ENCODE measurements at places on chromosomes 5 and 9. TPM values are rescaled to one million over a fixed set of nuclear protein-coding genes. Genes with fewer than 3 reads are reported as not detected.
A peak's percentile ranks its signal among the peaks of the same experiment; 100 is the strongest.

DNA sequence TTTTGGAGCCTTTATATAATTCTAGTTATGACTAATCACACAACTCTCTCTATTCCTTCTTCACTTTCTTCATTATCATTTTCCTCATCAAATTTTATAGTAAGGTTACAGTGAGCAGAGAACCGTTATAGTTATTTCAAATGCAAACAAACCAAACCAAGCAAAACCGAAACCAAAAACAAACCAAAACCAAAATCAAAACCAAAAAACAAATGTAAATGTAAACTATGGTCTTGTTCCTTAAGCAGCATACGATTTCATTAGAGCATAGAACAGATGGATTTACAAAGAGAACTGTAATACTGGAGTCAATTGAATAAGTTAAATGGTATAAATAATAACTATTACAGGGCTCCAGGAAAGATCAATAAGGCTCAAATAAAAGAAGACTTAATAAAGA lies 447.1 kb downstream of the LRRC70 start:
- H3K4me1 ChIP-seq, result no peaks in the 10 kb centered on the region
- no peak overlapping the region for H3K27ac ChIP-seq
- no peaks in the 10 kb centered on the region for H3K36me3 ChIP-seq
- DNase-seq, result no peak
- no peaks in the 10 kb centered on the region for H3K27me3 ChIP-seq
- no peak overlapping the region for H3K4me3 ChIP-seq

DNA sequence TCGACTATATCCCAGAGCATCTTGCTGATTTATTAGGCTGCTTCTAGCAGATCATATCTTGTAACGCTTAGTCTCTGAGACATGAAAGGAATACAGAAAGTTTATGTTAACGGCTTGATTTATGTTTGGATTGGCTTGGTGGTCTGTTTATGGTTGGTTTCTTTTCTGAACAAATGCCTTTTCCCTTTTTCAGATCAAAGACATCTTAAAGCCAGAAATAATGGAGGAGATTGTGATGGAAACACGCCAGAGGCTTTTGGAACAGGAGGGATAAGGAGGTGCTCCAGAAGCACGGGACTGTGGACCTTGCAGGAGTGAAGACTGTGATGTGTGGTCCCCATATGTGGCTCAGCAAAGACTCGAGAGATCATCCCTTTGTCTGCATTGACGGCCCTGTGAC lies 9.9 kb downstream of the EXOSC2 start:
- H3K4me3 ChIP-seq, result no peak overlapping the region
- peaks cover 16% of the 10 kb centered on the region for H3K4me1 ChIP-seq
- H3K27me3 ChIP-seq, result no peaks in the 10 kb centered on the region
- DNase-seq, result no peak
- no peak overlapping the region for H3K27ac ChIP-seq
- H3K36me3 ChIP-seq, result peaks cover 44% of the 10 kb centered on the region

DNA sequence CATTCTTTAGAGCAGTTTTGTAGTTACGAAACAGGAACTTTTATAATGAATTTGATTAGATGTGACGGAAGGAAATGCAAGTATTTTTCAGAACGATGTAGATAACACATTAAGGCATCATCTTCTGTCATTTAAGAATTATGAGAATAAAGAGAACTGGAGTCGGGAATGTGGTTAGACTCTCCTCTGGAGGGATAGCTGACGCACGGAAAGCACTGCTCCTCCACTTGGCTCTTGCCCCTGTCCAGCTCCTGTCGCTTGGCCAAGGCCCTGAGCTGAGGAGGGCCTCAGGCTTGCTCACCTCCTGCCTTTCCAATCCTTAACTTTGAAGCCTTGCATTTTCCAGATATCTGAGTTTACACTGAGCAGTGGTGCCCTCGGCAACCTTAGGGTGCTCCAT lies 60.5 kb downstream of the MAP1B start:
- H3K27me3 ChIP-seq, result no peaks in the 10 kb centered on the region
- peaks cover 6% of the 10 kb centered on the region for H3K36me3 ChIP-seq
- peak overlapping the region; percentile 69 for H3K27ac ChIP-seq
- peaks cover 30% of the 10 kb centered on the region for H3K4me1 ChIP-seq
- DNase-seq, result no peak

GRCh38 chr5:156327296-156327695 lies 332 bp downstream of the SGCD start:
- H3K4me3 ChIP-seq, result peak overlapping the region; percentile 77
- H3K27ac ChIP-seq, result peak overlapping the region; percentile 85
- no peaks in the 10 kb centered on the region for H3K27me3 ChIP-seq

DNA sequence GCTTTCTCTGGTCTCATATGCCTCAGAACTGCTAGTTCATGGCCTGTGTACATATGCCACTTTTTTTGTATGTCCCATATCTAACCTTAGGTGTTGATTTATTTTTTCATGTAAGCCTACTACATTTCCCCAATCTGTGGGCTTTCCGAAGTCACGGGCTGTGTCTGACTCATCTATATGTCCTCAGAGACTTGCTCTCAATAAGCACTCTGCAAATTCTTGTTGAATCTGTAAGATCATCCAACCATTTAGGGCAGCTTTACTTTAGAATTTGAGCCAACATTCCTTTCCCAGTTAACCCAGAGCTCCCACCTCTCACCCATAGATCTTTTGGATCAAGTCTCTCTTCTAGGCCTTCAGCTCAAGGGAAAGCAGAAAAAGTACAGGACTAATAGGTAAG lies 263.4 kb downstream of the SEC61B start:
- no peak overlapping the region for H3K4me3 ChIP-seq
- H3K27me3 ChIP-seq, result no peaks in the 10 kb centered on the region
- peaks cover 4% of the 10 kb centered on the region for H3K4me1 ChIP-seq
- no peak overlapping the region for H3K27ac ChIP-seq

- H3K27ac ChIP-seq, result no peak overlapping the region
- no peaks in the 10 kb centered on the region for H3K4me1 ChIP-seq
- no peaks in the 10 kb centered on the region for H3K27me3 ChIP-seq
- no peak for DNase-seq
- no peaks in the 10 kb centered on the region for H3K36me3 ChIP-seq
- no peak overlapping the region for H3K4me3 ChIP-seq
Measured at GRCh38 chr9:105083256-105083655, 155.3 kb upstream of the ABCA1 start.

- H3K36me3 ChIP-seq, result no peaks in the 10 kb centered on the region
- H3K4me1 ChIP-seq, result no peaks in the 10 kb centered on the region
- H3K27ac ChIP-seq, result no peak overlapping the region
- H3K27me3 ChIP-seq, result no peaks in the 10 kb centered on the region
- H3K4me3 ChIP-seq, result no peak overlapping the region
- no peak for DNase-seq
Measured at GRCh38 chr9:74770508-74771261, 117.0 kb downstream of the TRPM6 start.

- H3K4me3 ChIP-seq, result peak overlapping the region; percentile 24
- H3K27me3 ChIP-seq, result no peaks in the 10 kb centered on the region
- no peaks in the 10 kb centered on the region for H3K36me3 ChIP-seq
- H3K27ac ChIP-seq, result no peak overlapping the region
- peaks cover 12% of the 10 kb centered on the region for H3K4me1 ChIP-seq
- DNase-seq, result peak; percentile 85
Measured at GRCh38 chr9:88694625-88695024, 159.6 kb downstream of the NXNL2 start.

- peaks cover 24% of the 10 kb centered on the region for H3K4me1 ChIP-seq
- no peaks in the 10 kb centered on the region for H3K27me3 ChIP-seq
- peaks cover 9% of the 10 kb centered on the region for H3K36me3 ChIP-seq
- H3K27ac ChIP-seq, result no peak overlapping the region
Measured at GRCh38 chr5:137995749-137996128, 37.1 kb downstream of the FAM13B start.

Gene DIMT1
- 34.7 TPM for total RNA-seq

Gene CCL27
- 0.36 TPM for total RNA-seq

Gene PNPLA7
- 2.7 TPM for total RNA-seq

Gene PRDM9
- not detected for total RNA-seq

Gene LCNL1
- 4.4 TPM for total RNA-seq

Data from osteoblast (primary cell).